ENCODE measurements at places on chromosomes 2 and 18. TPM values are rescaled to one million over a fixed set of nuclear protein-coding genes. Genes with fewer than 3 reads are reported as not detected.
A peak's percentile ranks its signal among the peaks of the same experiment; 100 is the strongest.

DNA sequence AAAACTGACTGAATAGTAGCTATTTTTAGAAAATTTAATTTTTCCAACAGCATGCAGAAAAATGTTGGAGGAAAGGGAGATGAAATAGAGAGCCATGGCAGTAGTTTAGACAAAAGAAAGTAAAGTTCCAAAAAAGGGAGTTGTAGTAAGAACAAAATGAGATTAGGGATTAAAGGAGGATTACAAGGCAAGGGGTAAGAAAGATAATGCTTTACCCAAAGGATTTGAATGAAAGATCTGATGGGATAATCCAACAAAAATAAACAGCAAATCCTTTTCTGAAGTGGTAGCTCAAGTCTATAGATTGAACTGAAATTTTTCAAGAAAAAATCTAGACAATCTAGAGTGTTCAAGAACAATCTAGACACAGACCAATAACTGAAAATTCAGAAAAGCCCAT is 644.3 kb upstream of the FSHR start:
- no peak for DNase-seq

DNA sequence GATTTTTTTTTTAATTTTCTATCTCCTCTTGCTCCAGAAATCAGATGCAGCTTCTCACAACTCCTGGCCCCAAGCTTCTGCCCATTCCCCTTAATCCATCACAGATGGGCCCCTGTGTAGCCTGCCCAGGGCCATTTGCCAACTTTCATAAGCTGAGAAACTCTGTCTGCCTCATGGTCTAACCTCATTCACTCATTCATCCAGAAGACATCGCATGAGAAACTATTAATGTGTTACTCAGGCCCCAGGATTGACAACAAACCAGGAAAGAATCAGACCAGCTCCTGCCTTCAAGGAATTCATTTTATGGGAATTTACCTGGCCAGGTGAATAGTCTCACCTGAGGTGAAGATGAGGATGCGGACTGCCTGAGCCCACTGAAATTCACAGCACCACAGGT is 35.0 kb downstream of the SLC14A2 start:
- DNase-seq, result no peak

DNA sequence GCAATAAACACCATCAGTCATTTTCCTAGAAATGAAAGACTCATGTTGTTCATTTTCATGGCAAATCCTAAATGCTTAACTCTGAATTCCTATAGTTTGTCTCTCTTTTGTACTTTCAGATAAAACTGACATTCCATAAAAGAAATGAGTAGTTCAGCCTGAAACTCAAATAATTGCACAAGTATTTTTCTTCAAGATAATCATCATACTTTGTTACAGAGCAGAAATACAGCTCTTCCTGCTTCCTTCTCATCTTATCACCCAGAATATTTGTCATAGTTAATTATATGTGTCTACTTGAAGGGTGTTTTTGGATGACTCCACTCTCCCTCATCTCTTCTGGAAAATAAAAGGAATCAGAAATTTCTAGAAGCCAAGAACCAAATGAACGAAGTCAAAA is 141.1 kb downstream of the HNMT start:
- DNase-seq, result no peak

- DNase-seq, result no peak
These were observed 147.3 kb upstream of the TCF4 start for GRCh38 chr18:55735199-55735855.

GRCh38 chr2:239895116-239895515 is 130.0 kb downstream of the NDUFA10 start:
- DNase-seq, result peak; percentile 10

GRCh38 chr18:12947285-12948049 is at the start of gene SEH1L:
TSS of gene SEH1L (plus strand) at chr18:12948011. CDS start at chr18:12948122, 111 bp downstream.
- peak; percentile 99 for DNase-seq

GRCh38 chr2:56613254-56613653 is 429.5 kb downstream of the CCDC85A start:
- no peak for DNase-seq

- DNase-seq, result no peak
These were observed 90.3 kb downstream of the RBMS1 start for GRCh38 chr2:160402997-160403979.

DNA sequence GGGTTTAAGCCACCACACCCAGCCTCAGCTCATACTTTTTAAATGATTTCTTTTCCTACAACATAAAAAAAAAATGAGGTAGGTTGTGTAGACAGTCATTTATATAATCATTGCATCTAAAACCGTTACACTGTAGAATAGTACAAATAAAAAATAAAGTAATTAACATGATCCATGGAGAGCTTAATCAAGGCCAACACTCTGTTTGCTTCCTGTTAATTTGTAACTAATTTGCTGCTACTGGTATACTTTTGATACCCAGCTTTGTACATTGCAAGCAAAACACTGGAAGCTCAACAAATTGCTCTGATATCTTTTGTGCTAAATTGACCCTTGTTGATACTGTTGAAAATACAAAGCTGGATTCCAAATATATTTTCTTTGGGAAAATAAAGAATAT is 20.2 kb upstream of the KCTD1 start:
- DNase-seq, result no peak

The C2orf72 gene
- not detected for total RNA-seq

The LIMS3 gene
- total RNA-seq, result 0.26 TPM
